ENCODE measurements at places on chromosomes 5 and 9.
A peak's percentile ranks its signal among the peaks of the same experiment; 100 is the strongest.

DNA sequence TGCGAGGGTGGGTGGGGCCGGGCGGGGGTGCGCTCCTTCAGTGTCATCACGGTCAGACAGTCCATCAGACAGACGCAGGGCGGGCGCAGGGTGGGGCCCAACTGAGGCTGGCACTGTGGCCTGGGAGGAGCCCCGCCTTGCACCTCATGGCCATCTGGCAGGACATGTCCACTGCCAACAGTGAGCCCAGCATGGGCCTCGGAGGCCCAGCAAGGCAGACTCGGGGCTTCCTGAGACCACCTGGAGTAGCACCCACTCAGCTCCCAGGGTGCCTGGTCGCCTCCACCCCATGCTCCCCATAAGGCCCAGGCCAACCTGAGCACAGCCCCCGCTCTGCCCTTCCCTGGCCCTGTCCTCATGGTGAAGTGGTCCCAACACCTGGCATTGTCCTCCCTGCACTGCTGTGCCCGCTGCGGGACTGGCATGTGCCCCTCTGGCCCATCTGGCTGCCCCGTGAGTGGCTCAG, 8.5 kb upstream of the GPSM1 start:
- DNase-seq = no peak

GRCh38 chr5:148091991-148092964, 28.5 kb downstream of the SPINK5 start:
- DNase-seq = peak; percentile 1

DNA sequence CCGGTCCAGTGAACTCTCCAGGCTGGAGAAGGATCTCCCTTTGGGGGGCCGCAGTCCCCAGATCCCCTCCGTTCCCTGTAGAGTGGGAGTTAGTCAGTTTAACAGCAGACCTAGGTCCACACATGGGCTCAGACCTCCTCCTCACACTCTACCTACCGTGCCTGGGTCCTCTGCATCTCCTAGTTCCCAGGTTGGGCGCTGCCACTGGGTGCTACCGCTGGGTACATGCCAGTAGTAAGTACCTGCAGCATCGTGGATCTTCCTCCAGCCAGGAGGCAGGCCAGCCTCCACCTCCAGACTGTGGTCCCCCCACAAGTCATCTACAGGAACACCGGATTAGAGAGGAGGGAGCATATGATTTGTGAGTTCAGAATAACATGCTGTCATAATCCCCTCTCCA, 802 bp downstream of the APBB3 start:
- no peak for DNase-seq

DNA sequence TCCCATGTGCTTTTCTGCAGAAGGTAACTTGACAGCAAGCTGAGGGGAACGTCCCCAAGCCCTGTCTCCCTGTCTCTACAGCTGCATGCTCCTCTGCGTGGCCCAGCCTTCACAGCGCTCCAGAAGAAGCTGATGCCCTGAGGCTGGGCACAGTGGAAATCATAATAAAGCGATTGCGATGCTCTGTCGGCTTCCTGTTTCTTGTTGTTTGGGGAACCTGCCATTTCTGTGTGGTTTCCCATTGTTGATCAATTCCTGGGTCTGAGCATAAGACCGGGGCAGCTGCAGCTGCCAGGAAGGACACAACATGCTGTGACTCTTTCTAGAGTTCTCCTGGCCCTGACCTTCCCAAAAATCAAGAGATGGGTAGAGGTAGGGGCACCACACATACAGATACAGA, 7.2 kb upstream of the DNAJB5 start:
- DNase-seq = no peak

DNA sequence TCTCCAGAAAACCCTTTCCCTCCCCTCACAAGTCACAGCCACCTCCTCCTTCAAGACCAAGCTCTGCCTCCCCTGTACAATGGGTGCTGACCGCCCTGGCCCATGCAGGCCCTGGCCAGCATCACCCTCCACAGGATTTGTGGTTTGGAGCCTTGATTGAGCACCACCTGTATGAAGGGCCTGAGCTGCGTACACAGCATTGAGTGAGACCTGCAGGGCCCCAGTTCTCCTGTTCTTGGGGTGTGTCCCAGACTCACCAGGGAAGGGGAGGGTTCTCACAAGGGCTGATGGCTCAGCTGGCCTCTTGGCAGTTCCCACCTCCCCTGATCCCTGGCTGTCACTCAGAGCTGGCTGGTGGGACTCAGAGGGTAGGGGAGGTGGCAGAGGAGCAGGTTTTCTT, 63.7 kb upstream of the IER5L start:
- no peak for DNase-seq

GRCh38 chr5:111472579-111472978, 39.8 kb downstream of the STARD4 start:
- DNase-seq = no peak

DNA sequence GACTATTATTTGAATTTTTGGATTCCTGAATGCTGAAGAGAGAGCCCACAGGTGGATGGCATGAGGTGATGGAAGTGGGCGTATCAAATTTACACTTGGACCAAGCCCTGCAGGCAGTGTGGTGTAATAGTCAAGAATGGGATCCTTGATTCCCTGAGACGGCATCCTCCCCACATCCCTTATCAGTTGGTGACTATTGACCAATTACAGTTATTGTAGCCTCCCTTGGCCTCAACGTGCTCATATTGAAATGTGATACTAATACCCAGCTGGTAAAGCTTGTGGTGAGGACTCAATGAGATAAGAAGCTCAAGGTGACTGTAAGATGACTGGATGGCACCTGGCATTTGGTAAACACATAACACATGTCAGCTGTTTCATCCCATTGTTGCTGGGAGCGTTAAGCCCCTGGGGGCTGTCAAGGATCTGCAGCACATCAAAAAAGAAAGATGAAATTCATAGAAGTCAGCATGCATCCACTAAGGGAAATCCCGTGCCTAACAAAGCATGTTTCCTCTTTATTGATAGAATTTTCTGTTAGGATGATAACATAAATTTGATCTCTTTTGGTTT, 65.6 kb upstream of the IRX2 start:
- no peak for DNase-seq

DNA sequence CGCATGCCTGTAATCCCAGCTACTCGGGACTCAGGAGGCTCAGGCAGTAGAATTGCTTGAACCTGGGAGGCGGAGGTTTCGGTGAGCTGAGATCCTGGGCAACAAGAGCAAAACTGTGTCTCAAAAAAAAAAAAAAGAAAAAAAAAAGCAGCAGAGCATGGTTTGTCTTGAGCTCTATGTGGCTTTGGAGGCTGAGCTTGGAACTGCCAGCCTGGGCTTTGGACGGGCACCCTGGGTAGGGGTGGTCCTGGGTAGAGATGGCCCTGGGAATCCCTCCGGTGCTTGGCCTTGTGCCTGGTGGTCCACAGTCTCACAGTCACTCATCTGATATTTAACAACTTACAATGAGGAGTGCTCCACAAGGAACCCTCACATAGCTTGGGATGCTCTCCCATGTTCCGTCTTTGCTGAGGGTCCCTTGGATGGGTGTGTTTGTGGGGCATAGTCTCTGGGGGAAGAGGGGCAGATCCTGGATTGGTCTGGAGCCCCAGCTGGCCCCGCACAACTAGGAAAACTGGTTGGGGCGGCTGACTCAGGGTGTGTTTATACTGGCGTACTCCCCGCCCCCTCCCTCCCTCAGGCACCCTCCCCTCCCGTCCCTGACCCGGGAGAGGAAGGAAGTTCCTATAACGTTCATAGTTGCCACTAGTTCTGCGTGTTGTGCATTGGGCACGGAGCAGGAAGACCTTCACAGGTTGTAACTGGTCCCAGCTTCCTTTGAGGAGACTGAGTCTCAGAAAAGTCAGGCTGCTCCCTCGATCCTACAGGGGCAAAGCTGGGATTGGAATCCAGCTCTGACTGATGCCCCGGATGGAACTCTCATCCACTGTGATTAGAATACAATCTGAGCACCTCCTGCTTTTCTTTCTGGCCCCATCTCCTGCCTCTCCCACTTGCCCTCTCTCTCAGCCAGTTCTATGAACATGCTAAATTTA, 11.2 kb downstream of the IER5L start:
- DNase-seq = peak; percentile 71

DNA sequence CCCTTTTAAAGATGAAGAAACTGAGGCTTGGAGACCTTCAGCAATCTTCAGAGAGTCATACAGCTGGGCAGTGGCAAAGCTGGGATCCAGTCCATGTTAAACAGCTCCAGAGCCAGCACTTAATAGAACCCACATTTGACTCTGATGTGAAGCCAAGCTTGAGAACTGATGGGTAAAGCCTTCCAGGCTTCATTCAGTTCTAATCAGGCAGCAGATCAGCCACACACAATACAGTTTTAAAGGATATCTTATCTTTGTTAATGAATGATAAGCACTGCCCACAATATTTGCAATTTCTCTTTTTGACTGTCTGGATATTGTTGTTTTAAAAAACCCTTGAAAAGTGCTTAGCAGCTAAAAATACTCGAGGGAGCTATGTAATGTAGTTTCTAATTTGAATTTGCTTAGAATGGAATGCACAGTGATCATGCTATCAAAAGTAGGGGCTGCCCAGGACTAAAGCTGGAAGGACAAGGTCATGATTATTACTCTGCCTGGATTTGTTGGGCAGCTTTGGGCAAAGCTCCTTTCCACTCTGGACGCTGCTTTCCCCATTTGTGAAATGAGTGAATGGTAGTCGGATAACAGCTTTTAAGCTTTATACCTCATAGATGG, 31.3 kb upstream of the HTR4 start:
- peak; percentile 20 for DNase-seq

- peak; percentile 14 for DNase-seq
These were observed 966 bp downstream of the SNX2 start for GRCh38 chr5:122775550-122776542.

DNA sequence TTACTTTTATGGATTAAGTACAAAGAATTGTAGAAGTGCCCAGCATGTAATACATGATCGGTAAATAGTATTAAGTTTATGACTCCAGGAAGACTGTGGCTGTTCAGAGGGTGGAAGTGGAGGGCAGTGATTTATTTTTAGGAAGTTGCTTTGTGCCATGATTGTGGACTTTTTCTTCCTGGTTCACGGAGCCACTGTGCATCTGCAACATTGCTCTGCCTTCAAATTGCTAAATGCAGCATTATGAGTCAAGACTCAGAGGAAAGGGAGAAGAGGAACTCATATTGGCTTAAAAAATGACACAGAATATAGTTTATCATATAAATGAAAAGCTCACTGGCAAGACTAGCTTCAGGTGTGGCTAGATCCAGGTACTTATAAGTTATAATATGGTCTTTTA, 301.5 kb downstream of the KCTD16 start:
- DNase-seq = no peak

GRCh38 chr9:128724744-128725211, 851 bp upstream of the ZDHHC12 start:
- peak; percentile 67 for DNase-seq

GRCh38 chr9:69817202-69817601, 3.4 kb upstream of the CFAP95 start:
- DNase-seq = peak; percentile 5

GRCh38 chr5:150085191-150085912, 1.0 kb downstream of the CSF1R start:
- no peak for DNase-seq

All from AG10803 (cell line).